Activated naive CD8-positive, alpha-beta T cell treated with anti-CD3 and anti-CD28 coated beads, Interleukin-2, amount 10 ng/mL, durations not matched to agents 7 days and 5 days (primary cell): ENCODE measurements at places on chromosomes 6 and 20. TPM values are rescaled to one million over a fixed set of nuclear protein-coding genes. Genes with fewer than 3 reads are reported as not detected.

SLC13A3 gene
- 0.26 TPM for total RNA-seq

HSPA1L gene
- total RNA-seq: 3.3 TPM

TCF15 gene
- total RNA-seq: not detected

CCDC170 gene
- not detected for total RNA-seq

SIM1 gene
- total RNA-seq: not detected

DEFB124 gene
- not detected for total RNA-seq

UBE2J1 gene
- 26.5 TPM for total RNA-seq

MRAP2 gene
- total RNA-seq: not detected

R3HDML gene
- not detected for total RNA-seq

SIRPB2 gene
- not detected for total RNA-seq

FNDC11 gene
- 0.48 TPM for total RNA-seq

DNA sequence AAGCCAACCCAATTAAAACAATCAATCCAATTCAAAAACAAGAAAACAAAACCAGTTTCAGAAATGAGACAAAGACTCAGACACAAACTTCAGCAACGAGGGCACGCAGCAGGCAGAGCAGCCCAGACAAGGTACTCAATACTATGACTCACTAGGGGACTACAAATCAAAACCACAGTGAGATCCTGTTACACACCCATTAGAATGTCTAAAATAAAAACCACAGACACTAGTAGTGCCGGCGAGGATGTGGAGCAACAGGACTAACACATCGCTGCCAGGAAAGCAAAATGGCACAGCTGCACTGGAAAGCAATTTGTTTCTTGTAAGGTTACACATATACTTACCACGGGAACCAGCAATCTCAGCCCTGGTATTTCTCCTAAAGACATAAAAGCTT, 28.4 kb upstream of the MAS1L start:
- DNase-seq: no peak

DNA sequence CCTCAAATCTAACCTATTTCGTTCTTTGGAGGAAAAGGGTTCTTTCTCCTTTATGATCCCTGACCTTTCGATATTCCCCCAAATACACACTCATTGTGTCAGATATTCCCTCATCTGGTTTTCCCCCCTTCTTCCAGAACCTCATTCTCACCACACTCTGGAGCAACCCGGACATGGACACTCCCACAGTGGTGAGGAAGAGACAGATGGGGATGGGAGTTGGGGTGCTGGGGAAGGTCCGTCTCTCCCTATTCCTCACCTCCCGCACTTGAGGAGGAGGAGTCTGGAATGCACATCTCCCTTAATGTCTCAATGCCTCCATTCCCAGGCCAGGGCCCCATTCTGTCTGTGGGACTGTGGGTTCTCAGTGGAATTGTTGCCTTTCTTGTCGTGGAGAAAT, 1.3 kb downstream of the SLC39A7 start:
- DNase-seq: no peak

DNA sequence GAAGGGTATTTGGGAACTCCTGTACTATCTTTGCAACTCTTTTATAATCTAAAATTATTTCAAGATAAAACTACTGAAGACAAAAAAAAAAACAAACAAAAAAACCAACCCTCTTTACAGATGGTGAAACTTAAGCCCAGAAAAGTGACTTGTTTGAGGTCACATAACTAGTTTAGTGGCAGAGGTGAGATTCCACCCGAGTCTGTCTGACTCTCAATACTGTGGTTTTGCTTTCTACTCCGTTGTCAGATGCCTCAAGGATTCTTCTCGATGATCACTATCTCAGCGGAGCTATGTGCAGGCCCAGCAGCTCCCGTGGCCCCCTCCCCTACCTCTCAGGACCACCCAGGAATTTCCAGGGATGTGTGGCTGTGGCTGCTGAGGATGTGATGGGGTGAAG, 36.1 kb upstream of the KCNB1 start:
- no peak for DNase-seq

- DNase-seq: no peak
Measured at GRCh38 chr20:57837208-57838035, 127.6 kb upstream of the PMEPA1 start.

DNA sequence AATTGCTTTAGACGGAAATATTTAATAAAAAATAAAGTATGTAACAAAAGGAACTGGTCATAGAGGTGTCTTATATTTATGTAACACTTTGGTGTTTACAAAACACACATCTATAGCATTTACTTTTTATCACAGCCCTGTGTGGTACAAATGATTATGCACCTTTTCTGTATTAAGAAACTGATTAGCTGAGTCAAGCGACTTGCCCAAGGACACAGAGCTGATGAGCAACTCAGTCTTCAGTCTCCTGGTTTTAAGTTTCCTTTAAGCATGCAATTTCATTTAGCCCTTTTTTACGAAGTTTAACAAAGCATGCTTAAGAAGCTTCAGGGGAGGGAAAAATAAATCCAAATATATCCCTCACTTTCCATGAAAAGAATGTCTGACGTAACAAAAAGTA, 2.5 kb downstream of the DCDC2 start:
- no peak for DNase-seq

- no peak for DNase-seq
Measured at GRCh38 chr6:131917318-131917717, 33.9 kb downstream of the CCN2 start.

- DNase-seq: no peak
Measured at GRCh38 chr6:22036275-22036674, 260.6 kb downstream of the PRL start.

DNA sequence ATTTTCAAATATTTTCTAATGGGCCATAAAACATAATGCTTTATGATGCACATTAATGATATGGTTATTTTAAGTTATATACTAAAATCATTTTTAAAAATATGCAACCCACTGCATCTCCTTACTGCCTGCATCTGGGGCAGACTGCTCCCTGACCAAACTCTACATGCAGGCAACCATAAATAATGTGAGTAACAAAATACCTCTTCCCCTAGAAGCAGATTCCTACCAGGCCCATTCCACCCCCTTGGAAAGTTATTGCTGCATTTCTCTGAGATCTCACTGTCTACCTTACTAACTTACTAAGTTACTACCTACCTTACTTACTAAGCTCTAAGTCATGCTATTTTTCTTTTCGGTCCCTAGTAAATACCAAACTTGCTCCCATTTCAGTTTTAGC, 71.8 kb downstream of the ATG5 start:
- no peak for DNase-seq

- no peak for DNase-seq
Measured at GRCh38 chr6:69780585-69781178, 16.1 kb downstream of the LMBRD1 start.

DNA sequence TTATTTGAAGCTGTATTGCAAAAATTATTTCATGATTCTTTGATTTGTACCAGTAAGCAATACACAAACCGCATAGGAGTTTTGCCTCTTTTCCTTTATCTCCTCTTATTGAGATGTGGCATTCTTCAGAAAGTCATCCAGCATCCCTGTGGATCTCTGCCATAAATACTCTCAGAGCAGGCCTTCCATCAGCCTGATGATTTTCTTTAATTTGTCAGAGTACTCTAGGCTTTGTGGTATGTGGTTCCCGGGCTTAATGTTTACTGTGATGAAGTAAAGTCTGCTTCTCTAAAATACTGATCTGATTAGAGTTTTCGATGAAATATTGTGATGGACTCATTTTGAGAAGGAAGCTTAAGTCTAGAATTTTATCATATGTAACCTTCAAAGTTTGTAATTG, 31.1 kb upstream of the SLC35D3 start:
- DNase-seq: no peak

- DNase-seq: peak; percentile 45
Measured at GRCh38 chr6:30964075-30964474, 19.4 kb upstream of the MUC21 start.

DNA sequence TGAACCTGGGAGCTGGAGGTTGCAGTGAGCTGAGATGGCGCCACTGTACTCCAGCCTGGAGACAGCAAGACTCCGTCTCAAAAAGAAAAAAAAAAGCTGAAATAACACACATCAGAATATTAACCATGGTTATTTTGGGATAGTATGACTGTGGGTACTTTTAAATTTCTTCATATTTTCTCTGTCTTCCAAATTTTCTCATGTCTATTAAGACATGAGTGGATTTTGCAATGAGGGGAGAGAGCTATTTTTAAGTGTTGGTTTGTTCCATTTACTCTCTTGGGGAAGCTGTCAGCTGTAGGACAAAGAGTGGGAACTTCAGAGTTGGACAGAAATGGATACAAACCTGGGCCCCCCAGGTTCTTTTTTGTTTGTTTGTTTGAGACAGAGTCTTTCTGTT, 10.3 kb downstream of the ADISSP start:
- DNase-seq: no peak

- no peak for DNase-seq
Measured at GRCh38 chr6:98759459-98759858, 74.9 kb upstream of the POU3F2 start.

- DNase-seq: no peak
Measured at GRCh38 chr20:33733654-33734576, 2.1 kb downstream of the ZNF341 start.

- DNase-seq: no peak
Measured at GRCh38 chr6:159163901-159164370, 5.3 kb upstream of the FNDC1 start.

DNA sequence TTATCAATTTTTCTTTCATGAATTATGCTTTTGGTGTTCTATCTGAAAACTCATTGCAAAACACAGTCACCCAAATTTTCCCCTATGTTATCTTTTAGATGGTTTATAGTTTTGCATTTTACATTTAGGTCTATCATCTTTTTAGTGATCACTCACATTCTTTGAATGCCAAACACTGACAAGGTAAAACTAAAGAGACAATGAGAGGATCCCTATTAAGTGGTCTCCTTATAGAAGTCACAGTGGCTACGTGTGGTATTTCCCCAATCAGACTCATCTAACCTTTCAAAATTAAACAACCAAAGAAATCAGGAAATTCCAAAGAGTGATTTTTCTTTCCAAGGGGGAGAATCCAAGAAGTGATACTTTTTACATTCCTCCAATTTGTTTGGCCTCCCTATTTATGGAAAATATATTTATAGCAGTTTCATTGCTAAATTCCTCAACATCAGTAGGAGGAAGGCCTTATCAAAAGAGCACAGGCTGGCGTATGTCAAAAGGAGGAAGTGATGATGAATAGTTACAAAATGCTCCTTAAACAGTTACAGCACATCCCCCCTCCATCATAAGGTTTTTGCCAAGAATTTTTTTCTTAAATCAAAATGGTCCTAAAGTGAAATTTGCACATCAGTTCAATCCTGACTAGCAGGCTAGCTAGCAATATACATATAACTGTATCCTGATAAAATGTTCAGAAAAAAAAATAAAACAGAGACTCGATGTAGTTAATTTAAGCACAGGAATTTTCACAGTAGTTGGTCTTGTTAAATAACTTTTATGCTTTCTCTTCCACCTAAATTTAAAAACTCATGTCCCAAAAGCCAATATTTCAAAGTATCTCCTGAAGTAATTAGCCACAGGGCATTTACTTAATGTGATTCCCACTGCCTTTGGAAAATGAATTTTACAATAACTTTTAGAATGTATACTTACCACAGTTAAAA, 76.2 kb upstream of the IPCEF1 start:
- DNase-seq: no peak

GRCh38 chr6:30198166-30199084, 14.8 kb downstream of the TRIM26 start:
- DNase-seq: no peak

DNA sequence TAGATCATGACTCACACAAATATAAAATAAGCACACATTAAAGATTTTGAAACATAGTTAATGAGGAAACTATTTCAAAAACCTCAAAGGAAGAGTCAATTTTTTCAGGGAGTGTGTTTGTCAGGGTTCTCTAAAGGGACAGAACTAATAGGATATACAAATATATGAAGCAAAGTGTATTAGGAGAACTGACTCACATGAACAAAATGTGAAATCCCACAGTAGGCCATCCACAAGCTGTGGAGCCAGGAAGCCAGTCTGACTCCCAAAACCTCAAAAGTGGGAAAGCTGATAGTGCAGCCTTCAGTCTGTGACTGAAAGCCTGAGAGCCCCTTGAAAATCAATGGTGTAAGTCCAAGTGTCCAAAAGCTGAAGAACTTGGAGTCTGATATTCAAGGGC, 898.0 kb upstream of the EYS start:
- DNase-seq: no peak

GRCh38 chr6:158043586-158044524, 62.2 kb downstream of the SYNJ2 start:
- DNase-seq: peak; percentile 28

DNA sequence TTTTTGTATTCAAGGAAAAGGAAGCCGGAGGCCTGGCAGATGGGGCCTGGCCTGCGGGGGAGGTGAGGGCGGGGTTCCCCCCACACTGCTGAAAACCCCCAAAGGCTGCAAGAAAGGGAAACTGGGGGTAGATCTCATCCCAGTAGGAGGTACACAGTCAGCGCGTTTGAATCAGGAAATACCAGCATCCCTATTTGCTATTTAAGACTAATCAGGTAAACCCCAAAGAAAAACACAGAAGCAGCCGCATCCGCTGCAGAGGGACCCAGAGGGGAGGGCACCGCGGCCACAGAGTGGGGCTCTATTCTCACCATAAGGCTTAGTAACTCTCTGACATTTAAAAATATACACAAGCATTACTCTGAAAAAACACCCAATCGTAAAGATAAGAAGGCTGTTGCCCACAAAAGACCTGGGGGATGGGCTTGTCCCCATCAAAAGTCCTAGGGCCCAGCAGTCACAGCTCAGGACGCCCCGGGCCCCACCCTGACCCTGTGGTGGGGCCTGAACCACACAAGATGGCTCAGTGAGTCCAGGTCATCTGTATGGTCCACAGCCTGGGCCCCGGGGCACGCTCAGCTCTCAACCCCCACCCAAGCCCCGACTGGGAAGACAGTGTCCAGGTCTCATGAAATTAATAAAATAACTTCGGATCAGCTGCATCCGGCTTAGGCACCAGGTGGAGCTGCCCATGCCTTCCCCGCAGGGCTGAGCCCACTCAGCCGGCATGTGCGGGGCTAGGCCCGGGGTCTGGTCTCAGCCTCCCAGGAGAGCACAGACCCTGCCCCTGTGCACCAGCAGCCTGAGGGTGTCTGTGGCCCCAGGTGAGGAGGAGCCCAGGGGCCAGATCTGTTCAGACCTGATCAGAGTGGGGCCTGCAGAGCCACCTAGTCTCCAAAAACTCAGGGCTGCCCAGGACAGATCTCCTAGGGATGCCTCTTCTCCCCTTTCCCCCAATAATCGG, 31.0 kb downstream of the KCNQ2 start:
- DNase-seq: peak; percentile 63

DNA sequence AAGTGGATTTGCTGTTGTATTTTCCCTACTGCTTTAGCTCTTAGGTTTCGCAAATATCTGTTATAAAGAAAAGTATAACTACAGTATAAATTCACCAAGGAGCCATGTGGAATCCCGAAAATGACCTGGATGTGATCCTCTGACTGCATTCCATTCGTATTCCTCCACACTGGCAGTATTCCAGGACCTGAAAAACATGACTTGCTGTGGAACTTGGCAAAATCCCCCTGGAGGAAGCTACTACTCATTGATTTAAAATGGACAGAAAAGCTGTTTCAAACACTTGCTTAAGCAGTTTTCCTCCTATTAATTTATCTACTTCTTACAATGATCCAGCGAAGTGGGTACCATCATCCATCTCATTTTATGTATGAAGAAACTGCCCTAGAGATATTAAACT, 13.3 kb upstream of the ENPP5 start:
- DNase-seq: no peak
